ENCODE measurements at places on chromosomes 7 and 10.

GRCh38 chr7:143205560-143206293 is 16.1 kb upstream of the TAS2R40 start:
- no peak for DNase-seq

GRCh38 chr10:92845921-92846320 is 2.4 kb upstream of the EXOC6 start:
- DNase-seq = no peak

- DNase-seq = no peak
Observed at GRCh38 chr7:129855234-129855673, 97.5 kb downstream of the UBE2H start.

DNA sequence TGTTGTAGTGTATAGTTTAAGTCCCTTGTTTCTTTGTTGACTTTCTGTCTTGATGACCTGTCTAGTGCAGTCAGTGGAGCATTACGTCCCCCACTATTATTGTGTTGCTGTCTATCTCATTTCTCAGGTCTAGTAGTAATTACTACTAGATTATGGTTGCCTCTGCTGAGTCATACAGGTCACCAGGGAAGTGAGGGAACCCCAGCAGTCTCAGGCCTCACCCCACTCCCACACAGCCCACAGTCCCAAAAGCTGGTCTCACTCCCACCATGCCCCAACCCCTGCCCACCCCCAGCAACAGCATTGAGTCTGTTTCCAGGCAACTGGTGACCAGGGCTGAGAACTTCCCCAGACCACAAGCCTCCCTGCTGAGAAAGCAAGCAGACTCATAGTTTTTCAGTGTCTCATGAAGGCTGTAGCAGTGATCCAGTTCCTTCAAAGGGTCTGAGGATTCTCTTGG is 88.0 kb downstream of the PLXDC2 start:
- DNase-seq = no peak

DNA sequence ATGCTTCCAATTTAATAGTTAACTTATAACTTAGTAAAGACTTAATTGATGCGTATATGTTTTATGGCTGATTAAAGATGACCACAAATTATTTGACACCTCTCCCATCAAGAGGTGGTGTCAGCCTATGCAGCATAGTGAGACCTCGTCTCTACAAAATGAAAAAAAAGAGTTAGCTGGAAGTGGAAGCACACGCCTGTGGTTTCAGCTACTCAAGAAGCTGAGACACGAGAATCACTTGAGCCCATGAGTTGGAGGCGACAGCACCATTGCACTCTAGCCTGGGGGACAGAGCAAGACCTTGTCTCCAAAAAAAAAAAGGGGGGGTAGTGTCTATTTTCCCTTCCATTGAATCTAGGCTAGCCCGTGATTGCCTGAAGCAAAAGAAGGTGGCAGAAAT is 99.1 kb upstream of the ABI1 start:
- DNase-seq = no peak

- no peak for DNase-seq
Observed at GRCh38 chr7:45869426-45869825, 3.5 kb downstream of the CCDC201 start.

Data from nephron progenitor cell (in vitro differentiated cells).